ENCODE measurements at places on chromosomes 4 and X.
A peak's percentile ranks its signal among the peaks of the same experiment; 100 is the strongest.

DNA sequence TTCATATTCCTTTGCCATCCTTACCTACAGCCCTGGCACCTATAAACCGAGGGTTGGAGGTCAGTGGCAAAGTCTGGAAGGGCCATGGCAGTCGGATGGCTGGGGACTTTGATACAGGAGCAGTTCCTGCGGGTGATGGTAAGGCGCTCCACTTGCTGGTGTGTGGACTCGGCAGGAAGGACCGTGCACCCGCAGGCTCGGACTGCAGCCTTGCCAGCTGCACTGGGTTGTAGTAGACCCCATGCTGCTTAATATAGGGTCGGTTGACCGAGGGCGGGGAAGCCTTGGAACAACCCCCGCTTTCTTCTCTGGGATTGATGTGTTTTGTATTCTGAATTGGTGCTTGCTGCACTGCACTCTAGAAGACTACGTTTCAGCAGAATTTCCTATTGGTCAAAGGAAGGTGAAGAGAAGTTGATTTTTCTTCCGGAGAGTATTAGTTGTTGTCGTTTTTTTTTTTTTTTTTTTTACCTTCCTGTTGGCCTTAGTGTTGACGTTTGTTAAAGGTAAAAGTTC is 638 bp downstream of the BLTP1 start:
- DNase-seq, result peak; percentile 60

DNA sequence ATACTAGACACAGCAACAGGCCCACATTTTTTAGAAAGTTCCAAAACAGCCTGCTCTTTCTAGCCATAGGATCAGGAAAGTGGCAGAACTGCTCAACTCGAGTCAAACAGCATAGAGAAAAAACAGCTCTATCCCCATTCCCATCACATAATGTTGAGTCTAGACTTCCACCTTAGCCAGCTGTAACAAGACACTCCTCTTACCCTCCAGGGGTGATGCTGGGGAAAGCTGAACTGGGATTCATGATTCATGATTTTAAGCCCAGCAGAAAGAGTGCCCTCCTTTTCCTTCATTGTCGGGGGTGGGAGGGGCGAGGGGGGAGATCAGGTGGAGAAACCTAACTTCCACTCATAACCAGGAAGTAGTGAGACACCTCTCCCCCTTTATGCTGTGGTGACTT is 86.1 kb downstream of the CENPC start:
- peak; percentile 54 for DNase-seq

DNA sequence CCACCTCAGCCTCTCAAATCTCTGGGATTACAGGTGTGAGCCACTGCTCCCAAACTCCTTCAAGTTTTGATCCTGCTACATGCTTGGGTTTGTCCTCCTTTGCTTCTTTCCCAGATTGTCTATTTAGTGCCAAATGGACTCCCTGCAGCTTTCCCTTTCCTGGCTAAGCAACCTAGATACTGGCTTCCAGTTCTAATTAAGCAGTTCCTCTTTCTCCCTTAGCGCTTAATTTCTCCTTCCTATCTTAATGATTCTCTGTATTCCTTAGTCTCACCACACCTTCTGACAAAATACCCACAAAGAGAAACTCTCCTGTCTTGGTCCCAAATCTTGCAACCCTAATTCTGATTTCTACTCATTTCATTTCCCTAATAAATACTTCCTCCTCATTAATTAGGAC is 7.8 kb downstream of the RXFP1 start:
- DNase-seq, result no peak

DNA sequence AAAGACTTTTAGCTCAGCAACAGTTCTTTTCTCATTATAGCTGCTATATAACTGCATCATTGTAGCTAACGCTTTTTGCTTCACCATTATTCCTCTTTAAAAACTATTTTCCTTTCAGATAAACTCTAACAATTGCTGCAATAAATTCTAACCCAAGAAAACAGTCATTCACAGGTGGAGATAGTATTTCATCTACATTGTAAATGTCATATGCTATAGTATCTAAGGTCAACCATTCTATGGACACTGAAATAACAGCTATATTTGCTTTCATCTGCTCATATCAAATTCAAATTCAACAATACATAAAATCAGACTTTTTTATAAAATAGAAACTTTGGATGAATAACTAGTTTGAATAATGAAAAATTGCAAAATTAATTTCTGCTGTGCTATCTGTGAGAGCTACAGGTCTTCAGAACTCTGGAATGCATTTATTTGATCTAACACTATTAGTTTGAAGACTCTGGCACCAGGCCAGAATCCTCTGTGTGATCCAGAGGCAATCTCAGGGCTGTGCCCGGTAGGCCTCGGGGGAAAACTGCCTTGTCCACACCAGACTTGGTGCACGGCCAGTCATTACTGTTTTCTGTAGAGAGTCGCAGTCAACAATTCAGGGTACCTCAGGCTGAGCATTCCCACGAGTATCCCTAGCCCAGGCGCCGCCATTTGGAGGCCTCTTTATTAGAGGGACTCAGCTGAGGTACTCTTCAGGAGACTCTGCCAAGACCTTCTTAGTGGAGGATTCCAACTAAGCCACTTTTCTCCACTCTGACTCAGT is 332.4 kb downstream of the SLC7A11 start:
- no peak for DNase-seq

DNA sequence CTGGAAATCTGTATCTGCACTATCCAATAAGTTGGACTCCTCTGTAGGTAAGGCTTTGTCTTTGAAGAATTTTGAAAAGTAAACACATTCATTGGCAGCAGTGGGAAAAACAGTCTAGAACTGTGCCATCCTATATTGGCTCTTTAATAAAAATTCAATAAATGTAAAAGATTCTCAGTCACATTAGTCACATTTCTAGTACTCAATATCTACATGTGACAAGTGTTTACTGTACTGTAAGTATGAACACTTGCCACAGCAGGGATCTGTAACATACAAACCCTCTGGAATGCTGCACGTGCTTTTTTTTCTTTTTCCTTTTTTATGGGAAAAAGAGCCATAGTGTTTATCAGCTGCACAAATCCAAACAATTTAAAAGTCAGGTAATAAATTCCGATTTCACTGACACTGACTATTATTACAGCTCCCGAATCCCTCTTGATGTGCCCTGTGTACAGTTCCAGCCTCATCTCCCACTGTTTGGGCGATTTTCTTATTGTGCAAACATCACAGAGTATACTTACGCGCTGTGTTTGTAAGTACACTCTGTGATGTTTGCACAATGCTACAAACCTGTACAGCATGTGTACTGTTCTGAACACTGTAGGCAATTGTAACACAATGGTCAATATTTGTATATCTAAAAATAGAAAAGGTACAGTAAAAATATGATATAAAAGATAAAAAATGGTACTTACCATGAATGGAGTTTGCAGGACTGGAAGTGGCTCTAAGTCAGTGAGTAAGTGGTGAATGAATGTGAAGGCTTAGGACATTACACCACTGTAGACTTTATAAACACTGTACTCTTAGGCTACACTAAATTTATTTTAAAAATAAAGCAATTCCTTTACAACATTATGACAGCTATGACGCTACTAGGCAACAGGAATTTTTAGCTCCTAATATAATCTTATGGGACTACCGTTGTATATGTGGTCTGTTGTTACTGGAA is 8.7 kb downstream of the PYURF start:
- DNase-seq, result no peak

- DNase-seq, result no peak
Observed at GRCh38 chr4:118193421-118193820, 159.1 kb downstream of the NDST3 start.

- DNase-seq, result no peak
Observed at GRCh38 chr4:142036795-142037583, 400.6 kb downstream of the IL15 start.

- no peak for DNase-seq
Observed at GRCh38 chrX:128436397-128437103, 384.3 kb upstream of the ACTRT1 start.

DNA sequence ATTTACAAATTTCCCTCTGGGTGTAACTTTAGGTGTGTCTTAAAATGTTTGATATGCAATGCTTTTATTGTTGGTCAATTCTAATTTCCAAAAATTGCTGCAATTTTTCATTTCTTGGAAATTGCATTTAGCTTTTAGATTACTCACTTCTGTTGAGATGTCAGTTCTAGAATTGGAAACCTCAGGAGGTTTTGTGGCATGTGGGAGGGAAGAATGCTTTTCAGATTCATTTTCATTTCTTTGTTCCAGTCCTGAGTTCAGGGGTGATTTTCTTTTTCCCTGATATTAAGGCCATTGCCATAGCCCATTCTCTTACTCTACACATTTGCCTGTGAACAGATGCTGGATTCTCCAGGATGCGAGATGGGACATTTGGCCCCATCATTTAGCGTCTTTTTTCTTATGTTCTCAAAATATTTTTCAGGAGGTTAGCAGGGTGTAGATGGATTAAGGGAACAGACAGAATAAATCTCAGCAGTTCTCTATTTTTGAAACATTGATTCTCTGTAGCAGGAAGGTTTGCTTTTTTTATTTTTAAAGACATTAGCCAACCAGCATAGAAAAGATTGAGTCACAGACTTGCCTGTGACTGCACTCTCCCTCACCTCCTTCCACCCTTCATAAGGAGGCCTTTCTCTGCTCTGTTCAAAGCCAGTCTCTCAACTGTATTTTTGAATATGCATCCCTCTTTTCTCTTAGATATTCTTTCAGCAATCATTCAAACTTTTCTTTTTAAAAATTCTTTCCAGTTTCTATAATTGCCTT is 238.4 kb upstream of the ANXA3 start:
- peak; percentile 55 for DNase-seq

GRCh38 chr4:89308161-89308500 is 531 bp upstream of the GPRIN3 start:
- no peak for DNase-seq

GRCh38 chr4:37762991-37763368 is 63.5 kb upstream of the PGM2 start:
- DNase-seq, result no peak

DNA sequence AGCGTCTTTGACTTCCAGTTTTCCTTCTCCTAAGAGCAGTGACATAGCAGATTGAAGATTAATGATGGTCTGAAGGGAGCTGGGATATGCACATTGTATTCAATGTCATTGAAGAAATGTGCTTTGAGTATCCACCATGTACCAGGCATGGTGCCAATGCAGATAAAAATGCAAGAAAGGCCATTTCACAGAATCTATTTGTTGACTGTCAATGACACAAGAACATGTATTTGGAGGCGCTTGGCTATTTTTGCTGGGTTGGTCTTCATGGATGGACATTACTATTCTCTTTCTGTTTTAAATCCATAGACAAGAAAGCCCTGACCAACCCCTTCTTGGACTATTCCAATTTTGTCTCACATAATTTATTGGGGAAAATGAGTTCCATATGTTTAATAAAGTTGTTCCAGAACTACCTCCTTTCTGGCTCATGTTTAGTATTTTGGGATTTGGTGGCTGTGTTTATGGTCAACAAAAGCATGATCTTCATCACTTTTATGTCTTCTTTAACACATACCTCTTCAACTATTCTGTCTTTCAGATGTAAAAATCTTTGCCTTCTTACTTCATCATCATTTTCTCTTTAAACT is 174.5 kb downstream of the CPE start:
- no peak for DNase-seq

DNA sequence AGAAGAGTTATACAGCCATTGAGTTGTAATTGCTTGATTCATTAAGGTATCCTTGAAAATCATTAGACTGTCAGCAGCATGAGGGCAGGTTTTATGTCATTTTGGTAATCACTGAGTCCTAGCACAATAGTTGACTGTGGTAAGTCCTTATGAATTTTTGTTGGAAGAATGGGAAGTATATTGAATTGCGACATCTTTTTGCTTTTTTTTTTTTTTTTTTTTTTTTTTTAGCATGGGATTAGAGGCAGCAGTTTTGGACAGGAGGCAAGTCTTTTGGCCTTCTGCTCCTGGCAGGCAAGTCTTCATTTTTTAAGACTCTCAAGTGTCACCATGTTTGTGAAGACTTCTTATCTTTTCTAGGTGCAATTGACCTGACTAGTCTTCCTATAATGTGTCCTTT is 29.7 kb downstream of the PRRG1 start:
- DNase-seq, result peak; percentile 9

GRCh38 chrX:21975812-21976211 is 35.3 kb downstream of the SMS start:
- DNase-seq, result peak; percentile 60

DNA sequence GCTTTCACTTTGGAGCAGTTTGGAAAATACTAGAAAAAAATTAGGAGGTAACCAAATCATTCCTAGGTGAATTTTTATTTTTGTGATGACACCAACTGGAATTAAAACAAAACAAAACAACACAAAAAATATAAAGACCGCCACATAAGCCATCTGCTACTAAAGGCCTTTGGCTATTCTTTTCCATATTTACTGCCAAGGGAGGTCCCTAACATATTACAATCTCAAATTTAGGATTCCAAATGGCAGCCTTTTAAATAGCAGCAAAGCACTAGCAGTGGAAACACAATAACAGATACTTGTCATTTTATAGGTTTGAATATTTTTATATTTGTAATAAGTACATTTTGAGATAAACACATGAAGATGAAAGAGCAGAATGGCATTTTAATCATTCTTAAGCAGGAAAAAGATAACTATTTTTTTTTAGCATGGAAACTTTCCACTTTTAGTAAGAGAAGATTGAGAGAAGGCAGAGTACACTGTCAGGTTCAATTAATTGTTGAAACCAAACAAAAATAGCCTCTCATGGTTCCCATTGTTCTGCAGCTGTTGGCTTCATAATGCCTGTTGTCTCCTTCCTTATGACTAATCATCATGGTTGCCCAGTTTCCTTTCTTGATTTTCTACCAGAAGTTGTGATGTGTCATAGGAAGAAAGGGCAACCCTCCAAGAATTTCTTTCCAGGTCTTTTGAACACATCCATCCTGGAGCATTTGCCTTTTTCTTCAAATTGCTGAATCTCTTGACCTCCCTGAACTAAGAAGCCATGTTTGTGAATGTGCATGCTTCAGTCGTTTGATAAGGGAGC is 219.0 kb upstream of the EMCN start:
- peak; percentile 69 for DNase-seq

- DNase-seq, result peak; percentile 40
Observed at GRCh38 chrX:43581888-43582539, 74.1 kb upstream of the MAOA start.

DNA sequence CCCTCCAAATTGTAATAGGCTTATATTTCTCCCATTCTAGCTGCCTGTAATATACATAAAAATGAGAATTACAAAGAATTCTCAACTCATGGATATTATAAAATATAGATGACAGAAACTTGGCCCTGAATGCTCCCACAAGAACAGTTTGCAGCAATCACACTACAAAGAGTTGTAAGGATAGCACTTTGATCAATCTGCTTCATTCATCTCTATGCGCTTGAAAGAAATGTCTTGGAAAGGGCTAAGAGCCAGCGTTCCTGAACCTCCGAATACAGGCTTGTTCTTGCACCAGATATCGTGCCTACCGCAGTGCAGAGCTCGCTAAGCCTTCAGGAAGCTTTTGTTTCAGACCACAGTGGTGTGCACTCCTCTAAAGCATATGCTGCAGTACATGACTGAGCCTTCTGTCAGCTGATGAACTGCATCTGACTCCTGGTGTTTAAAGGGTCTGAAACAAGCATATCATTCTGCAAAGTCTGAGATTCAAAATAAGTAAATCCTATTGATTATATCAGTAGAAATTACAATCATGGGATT is 417.6 kb upstream of the ZFP42 start:
- no peak for DNase-seq

DNA sequence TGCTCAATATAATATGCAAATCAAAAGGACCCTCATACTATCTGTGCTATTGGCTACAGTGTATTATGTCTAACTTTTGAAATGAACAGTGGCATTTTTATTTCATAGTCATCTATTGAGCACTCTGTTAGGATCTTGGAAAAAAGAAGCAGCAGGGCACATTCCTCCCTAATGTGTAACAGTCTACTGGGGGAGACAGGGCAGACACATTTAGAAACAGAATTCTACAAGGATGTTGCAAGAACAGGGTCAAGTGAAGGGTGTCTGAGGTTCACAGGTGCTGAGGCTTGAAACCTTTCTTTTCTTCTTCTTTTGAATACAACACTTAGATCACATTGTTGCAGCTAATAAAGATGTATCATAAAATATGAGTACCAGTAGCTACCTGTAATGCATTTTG is 129.7 kb upstream of the SLC4A4 start:
- peak; percentile 85 for DNase-seq
